ENCODE measurements at places on chromosomes 5 and 9. TPM values are rescaled to one million over a fixed set of nuclear protein-coding genes. Genes with fewer than 3 reads are reported as not detected.

Gene LURAP1L
- total RNA-seq: 63.7 TPM

Gene SLC45A2
- not detected for total RNA-seq

Gene PCDHGB3
- total RNA-seq: 7.1 TPM

Gene COL23A1
- total RNA-seq: under 0.01 TPM

Gene ADRA1B
- not detected for total RNA-seq

Gene ADGRD2
- total RNA-seq: not detected

Gene IRX1
- total RNA-seq: not detected

Gene HRH2
- total RNA-seq: not detected

Gene ABO
- not detected for total RNA-seq

Gene SH3PXD2B
- 41.2 TPM for total RNA-seq

Gene SLC2A6
- 14.1 TPM for total RNA-seq

Gene GPX8
- total RNA-seq: 124 TPM
